Lung (tissue), 17 donors: ENCODE measurements at places on chromosomes 2 and 18. TPM values are rescaled to one million over a fixed set of nuclear protein-coding genes. Genes with fewer than 3 reads are reported as not detected.

The PRSS56 gene
- not detected for total RNA-seq

The CD8B gene
- total RNA-seq: 0.28 TPM

The SERPINB3 gene
- not detected for total RNA-seq

The IL37 gene
- not detected for total RNA-seq

The PSTPIP2 gene
- 11.2 TPM for total RNA-seq

GRCh38 chr2:73985308-73986084 lies 786 bp downstream of the TET3 start:
- peak; percentile 40 for DNase-seq
- H3K27me3 ChIP-seq: peaks cover 6% of the 10 kb centered on the region
- peak overlapping the region; percentile 50 for H3K4me3 ChIP-seq
- H3K4me1 ChIP-seq: peaks cover 33% of the 10 kb centered on the region

- H3K4me3 ChIP-seq: no peak overlapping the region
- H3K4me1 ChIP-seq: peaks cover 17% of the 10 kb centered on the region
- no peaks in the 10 kb centered on the region for H3K27me3 ChIP-seq
These were observed 119.0 kb downstream of the SMAD7 start for GRCh38 chr18:48831802-48832201.

DNA sequence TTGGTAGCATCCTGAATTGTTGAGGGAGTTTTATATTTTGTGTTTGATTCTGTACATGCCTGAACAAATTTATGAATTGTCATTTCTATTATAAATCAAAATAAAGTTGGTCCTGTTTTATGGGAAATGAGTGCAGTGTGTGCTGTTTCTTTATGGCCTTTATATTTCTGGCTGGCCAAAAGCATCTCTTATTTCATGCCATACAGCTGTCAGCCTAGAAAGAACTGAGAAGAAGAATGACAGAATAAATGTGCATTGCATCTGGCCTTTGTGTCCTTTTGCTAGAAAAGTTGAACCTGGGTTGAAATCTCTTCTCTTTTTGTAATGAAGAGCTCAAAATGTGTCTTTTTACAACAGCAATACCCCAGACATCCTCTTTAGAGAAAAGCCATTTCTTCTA lies 474.7 kb upstream of the LRATD1 start:
- H3K4me3 ChIP-seq: no peak overlapping the region
- no peaks in the 10 kb centered on the region for H3K4me1 ChIP-seq
- no peaks in the 10 kb centered on the region for H3K36me3 ChIP-seq
- no peaks in the 10 kb centered on the region for H3K27me3 ChIP-seq

- no peak for DNase-seq
- H3K4me3 ChIP-seq: no peak overlapping the region
- peaks cover 3% of the 10 kb centered on the region for H3K36me3 ChIP-seq
- H3K4me1 ChIP-seq: peaks cover 2% of the 10 kb centered on the region
These were observed 41.3 kb downstream of the PTPN2 start for GRCh38 chr18:12842459-12843380.

- H3K27ac ChIP-seq: no peak overlapping the region
- no peak overlapping the region for H3K4me3 ChIP-seq
- peak; percentile 40 for DNase-seq
- no peaks in the 10 kb centered on the region for H3K36me3 ChIP-seq
- H3K27me3 ChIP-seq: no peaks in the 10 kb centered on the region
- H3K4me1 ChIP-seq: no peaks in the 10 kb centered on the region
These were observed 176.9 kb upstream of the MC4R start for GRCh38 chr18:60549338-60549960.

DNA sequence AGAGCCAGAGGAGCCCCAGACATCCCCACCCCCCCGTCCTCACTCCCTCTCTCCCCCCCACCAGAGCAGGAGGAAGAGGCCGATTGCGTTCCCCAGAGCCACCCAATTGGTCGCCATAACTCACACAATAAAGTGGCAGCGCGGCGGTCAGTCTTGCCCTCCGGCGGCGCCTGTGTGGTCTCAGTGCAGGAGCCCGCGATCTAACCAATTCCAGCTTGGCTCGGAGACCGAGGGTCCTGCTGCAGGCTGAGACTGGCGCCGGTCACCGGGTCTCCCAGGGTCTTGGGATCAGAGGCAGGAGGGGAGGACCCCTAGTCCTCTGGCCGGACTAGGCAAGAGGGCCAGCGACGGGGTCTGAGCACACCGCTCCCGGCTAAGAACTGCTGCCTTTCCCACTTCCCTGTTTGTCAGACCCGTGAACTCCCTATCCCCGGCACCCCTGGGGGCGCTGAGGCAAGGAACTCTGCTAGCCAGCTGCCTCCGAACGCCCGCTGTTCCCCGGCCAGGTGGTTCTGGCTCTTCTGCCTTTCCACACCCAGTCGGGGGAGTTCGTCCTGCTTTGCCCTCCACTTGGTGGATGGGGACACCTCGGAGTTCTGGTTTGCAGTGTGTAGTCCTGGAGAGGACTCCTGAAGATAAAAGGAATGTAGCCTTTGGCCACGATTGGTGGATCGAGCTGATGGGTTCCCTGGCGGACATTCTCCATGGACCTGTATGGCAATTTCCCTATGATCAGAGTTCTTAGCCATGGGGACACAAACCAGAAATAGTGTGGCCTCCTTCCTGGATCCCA lies 1.0 kb upstream of the HOXD12 start:
- no peak overlapping the region for H3K27ac ChIP-seq
- no peak overlapping the region for H3K4me3 ChIP-seq
- H3K27me3 ChIP-seq: peaks cover 98% of the 10 kb centered on the region
- no peak for DNase-seq
- no peaks in the 10 kb centered on the region for H3K4me1 ChIP-seq

GRCh38 chr2:112493048-112493447 lies 11.1 kb downstream of the TTL start:
- H3K4me1 ChIP-seq: no peaks in the 10 kb centered on the region
- DNase-seq: no peak
- peaks cover 11% of the 10 kb centered on the region for H3K36me3 ChIP-seq
- no peak overlapping the region for H3K27ac ChIP-seq
- no peaks in the 10 kb centered on the region for H3K27me3 ChIP-seq

- no peak overlapping the region for H3K4me3 ChIP-seq
- no peak for DNase-seq
- no peak overlapping the region for H3K27ac ChIP-seq
These were observed 80.1 kb downstream of the AFF3 start for GRCh38 chr2:100062336-100062735.

DNA sequence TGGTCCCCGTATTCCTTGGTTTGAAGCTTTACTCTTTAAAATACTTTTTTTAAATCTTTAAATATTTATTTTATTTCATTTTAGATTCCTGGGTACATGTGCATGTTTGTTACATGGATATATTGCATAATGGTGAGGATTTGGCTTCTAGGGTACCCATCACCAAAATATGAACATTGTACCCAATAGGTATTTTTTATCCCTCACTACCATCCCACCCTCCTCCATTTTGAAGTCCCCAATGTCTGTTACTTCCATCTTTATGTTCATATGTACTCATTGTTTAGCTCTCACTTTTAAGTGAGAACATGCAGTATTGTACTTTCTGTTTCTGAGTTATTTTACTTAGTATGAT lies 59.5 kb upstream of the IL1RL1 start:
- no peak overlapping the region for H3K27ac ChIP-seq
- H3K4me3 ChIP-seq: no peak overlapping the region
- no peaks in the 10 kb centered on the region for H3K4me1 ChIP-seq
- no peak for DNase-seq
- no peaks in the 10 kb centered on the region for H3K36me3 ChIP-seq

- no peak overlapping the region for H3K27ac ChIP-seq
- peaks cover 32% of the 10 kb centered on the region for H3K4me1 ChIP-seq
- no peaks in the 10 kb centered on the region for H3K27me3 ChIP-seq
- no peak overlapping the region for H3K4me3 ChIP-seq
These were observed 35.6 kb downstream of the GLI2 start for GRCh38 chr2:120771111-120771780.

DNA sequence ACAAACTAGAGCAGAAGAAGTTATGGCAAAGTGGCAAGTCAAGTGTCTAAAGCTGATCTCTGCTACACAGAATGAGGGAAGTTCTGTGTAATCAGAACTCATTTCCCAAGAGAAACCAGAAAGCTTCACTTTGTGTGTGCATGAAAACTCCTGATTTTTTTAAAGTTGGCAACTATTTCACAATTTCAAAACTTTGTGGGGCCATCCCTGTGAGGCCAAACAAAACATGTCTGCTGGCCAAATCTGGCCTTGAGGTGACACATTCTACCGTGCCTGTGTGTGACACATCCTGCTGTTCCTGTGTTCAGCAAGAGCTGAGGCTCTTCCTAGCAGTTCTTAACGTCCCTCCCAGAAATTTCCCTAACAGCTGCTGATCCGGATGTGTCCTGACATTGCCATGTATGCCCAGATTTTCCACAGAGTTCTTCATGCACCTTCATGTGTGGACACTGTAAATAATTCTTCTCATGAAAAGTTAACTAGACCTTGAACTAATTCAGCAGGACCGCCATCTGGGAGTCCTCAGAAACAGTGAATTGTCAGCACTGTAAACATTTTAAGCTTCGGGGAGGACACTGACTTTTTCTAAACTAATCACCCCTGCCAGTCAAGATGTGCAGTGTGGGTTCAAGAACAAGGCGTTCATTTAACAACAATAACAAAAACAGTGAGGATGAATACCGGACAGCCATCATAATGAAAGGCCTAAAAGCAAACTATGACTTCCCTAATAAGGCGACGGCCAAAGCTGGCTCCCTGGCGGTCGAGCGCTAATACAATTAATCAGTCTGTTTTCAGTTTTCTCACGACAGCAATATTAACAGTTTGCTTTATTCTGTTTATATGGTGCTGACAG lies 99.0 kb downstream of the PLEKHM3 start:
- no peak overlapping the region for H3K27ac ChIP-seq
- H3K27me3 ChIP-seq: no peaks in the 10 kb centered on the region
- no peaks in the 10 kb centered on the region for H3K4me1 ChIP-seq

DNA sequence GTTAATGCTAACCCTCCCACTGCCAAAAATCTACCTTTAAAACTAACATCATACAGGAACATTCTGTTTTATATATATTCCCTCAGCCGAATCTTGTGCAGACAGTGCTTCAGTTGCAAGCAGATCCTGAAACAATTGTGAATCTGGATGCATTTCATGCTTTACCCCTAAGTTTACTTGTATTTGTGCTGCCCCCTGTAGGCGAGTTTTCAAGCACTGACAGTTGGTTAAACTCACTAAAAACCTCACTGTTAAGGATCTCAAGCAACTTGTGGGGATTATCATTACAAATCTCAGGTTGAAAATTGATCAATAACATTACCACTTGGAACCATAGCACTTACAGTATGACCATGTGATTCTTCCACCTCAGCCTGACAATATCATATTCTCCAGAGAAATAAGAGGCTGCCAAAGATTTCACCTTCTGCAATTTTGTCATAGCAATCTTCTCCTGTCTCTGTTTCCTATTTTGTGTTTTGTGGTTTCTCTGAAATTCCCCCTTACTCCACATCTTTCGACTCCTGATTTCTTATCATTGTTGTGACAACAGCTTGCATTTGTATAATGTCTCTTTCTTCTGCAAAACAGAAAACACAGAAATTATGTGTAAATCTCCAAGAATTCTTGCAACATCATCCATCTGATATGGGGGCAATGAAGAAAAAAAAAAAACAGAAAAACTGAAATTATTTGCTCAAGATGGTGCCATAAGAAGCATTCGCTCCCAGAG lies 354.6 kb upstream of the SETBP1 start:
- peak; percentile 41 for DNase-seq
- H3K4me1 ChIP-seq: peaks cover 5% of the 10 kb centered on the region
- no peaks in the 10 kb centered on the region for H3K27me3 ChIP-seq
- no peaks in the 10 kb centered on the region for H3K36me3 ChIP-seq
- H3K27ac ChIP-seq: no peak overlapping the region
- H3K4me3 ChIP-seq: no peak overlapping the region

DNA sequence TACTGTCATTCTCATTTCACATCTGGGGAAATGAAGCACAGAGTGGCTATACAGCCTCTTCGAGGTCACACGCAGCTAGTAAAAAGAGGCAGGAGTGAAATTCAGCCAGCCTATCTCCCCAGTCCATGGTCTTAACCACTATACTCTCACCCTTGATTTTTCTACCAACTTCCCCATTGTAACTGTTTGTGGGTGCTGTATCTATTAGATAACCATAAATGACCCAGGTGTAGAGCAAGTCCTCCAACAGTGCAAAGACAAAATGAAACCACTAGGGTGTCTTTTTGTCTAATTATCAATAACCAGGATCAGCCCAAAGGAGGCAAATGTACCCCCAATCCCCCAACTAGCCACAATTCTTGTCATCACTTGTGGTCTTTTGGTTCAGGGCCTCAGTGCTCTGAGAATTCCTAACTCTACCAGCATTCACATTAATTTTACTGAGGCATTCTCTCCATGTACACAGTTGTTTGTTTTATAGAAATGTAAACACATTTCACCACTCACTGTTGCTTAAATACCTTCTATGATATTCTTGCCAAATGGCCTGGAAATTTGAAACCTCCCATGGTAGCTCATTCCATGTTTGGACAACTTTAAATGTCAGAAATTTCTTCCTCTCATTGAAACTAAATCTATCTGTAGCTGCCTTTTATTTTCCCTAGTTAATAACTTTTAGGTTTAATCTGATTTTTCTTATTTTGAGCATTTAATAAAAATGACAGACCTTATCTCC lies 58.7 kb downstream of the SLC40A1 start:
- no peak overlapping the region for H3K4me3 ChIP-seq
- peaks cover 40% of the 10 kb centered on the region for H3K4me1 ChIP-seq
- H3K27ac ChIP-seq: no peak overlapping the region
- no peaks in the 10 kb centered on the region for H3K36me3 ChIP-seq
- no peaks in the 10 kb centered on the region for H3K27me3 ChIP-seq

GRCh38 chr18:62450546-62451410 lies 72.0 kb upstream of the ZCCHC2 start:
- H3K4me1 ChIP-seq: peaks cover 6% of the 10 kb centered on the region
- no peak overlapping the region for H3K4me3 ChIP-seq
- DNase-seq: peak; percentile 62
- H3K36me3 ChIP-seq: no peaks in the 10 kb centered on the region
- H3K27ac ChIP-seq: peak overlapping the region; percentile 52

DNA sequence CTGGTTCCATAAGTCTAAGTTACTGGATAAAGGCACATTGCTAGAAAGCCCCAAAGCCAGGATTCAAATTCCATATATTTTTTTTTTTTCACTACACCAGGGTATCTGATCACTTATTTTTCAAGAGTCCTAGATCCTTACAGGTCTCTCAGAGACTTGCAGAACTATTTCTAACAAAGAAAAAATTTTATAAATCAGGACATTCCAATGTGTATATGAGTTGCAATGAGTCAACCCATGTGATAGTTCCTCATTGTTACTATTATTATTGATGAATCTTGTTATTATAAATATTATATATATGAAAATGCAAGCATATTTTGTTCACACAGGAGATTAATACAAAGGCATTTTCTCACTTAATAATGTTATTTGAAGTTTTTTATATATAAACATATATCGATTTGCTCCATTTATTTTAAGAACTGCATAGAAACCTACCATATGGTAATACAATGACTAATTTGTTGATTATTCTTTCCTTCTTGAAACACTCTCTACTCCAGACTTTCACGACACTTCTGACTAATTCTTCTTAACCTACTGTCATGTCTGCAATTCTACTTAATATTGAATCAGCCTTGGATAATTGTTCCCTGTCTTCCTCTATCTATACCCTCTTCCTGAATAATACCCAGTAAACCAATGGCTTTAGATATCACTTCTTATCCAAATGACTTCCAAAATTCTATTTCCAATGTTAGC lies 968.4 kb upstream of the NRXN1 start:
- no peaks in the 10 kb centered on the region for H3K4me1 ChIP-seq
- no peak for DNase-seq
- no peaks in the 10 kb centered on the region for H3K27me3 ChIP-seq
- H3K4me3 ChIP-seq: no peak overlapping the region
